ENCODE measurements at places on chromosomes 7 and 10.

DNA sequence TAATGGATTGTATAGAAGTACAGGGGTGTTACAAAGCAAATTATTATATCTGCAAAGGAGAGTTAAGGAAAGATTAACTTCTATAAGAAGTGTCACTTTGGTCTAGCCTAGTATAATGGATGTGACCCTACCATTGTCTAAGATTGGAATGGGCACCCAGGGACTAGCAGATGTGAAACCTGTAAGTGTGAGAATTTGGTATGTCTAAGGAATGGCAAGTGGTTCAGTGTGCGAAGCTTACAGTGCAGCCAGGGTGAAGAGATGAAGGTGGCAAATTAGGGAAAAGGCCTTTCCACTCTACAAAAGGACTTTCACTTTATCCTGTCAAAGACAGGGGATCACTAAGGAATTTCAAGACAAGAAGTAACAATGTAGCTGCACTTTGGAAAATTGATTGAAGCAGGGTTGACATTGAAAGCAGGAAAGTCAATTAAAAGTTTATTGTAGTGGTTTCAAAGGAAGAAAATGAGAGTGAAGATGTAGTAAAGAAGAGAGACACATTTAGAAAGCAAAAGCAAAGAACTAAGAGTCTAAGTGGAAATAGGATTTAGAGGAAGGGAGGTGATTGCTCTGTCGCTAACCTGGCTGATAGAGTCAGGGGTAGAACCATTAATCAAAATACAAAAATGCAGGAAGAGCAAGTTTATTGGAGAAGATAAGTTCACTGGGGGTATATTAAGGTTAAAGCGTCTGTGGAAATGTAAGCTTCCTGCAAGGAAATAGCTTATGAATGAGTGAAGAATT is 47.4 kb downstream of the KCND2 start:
- no peak for DNase-seq

DNA sequence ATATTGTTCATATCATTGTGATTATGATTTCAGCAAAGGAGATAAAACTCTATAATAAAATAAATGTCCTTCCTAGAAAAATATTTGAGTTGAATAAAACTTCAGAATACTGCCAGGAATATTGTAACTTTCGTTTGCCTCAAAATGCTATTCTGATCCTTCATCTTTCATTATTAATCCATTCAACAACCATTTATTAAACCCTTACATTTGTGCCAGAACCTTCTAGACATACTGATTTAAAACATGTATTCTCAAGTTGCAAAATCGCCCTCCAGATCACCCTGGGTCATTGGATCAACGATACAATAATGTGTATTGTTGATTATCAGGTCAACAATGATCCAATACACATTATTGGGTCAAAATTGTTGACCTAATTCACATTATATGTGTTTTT is 759.8 kb downstream of the CNTNAP2 start:
- no peak for DNase-seq

- DNase-seq = no peak
These were observed 40.5 kb downstream of the ITIH5 start for GRCh38 chr10:7626283-7626682.

GRCh38 chr7:134750083-134751062 is 29.1 kb upstream of the CALD1 start:
- no peak for DNase-seq

- no peak for DNase-seq
These were observed 69.2 kb downstream of the ARMC3 start for GRCh38 chr10:22997096-22997495.

DNA sequence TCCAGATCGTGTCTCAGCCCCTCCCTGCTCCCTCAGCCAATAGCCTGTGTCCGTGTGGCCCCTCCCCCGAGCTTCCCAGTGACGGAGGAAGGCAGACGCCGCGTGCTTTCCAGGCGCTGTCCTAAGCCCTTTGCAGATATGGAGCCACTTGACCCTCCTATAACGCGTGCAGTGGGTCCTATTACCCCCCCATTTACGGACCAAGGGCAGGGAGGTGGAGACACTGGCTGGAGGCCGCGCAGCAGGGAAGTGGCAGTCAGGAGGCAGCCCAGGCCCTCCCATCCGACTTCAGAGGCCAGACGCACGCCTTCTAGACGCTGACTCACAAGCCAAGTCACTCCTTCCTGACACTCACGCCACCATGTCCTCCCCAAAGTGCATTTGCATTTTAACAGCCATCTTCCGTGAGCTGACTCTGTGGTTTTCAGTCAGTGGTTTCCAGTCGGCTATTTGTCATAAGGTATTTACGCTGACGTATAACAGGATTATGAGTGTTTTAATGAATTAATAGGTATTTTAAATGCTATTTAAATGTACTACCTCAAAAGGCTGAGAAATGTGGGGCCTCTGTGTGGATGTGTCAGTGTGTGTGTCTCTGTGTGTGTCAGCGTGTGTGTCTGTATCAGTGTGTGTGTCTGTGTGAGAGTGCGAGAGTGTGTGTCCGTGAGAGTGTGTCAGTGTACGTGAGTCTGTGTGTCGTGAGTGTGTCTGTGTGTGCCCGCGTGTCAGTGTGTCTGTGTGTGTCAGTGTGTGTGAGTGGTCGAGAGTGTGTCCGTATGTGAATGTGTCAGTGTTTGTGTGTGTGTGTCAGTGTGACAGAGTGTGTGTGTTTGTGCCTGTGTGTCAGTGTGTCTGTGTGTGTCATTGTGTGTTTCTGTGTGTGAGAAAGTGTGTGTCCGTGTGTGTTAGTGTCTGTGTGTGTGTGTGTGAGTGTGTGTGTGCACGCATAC is 92.0 kb upstream of the INSIG1 start:
- peak; percentile 84 for DNase-seq

GRCh38 chr10:24457661-24458318 is 248.9 kb downstream of the KIAA1217 start:
- no peak for DNase-seq

All from spinal cord (tissue), 10 donors.